ENCODE measurements at places on chromosomes 3 and 15.

GRCh38 chr3:98697225-98697624, 65.9 kb upstream of the ST3GAL6 start:
- DNase-seq = no peak

DNA sequence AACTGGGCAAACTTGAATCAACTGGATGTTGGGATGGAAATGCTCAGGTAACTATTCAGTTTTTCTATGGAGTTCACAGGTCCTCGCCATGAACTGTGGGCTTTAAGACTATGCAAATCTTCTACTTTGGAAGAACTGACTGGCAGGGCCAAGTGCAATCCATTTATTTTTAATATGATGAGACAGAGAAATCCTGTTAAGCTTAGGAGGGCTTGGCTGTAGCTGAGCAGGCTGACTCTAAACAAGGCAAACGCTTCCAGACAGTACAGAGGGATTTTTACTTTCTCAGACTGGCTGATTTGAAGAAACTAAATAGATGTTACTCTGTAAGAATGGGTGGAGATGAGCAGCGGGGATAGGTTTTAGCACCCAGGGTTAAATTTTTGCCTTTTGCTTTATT, 194.2 kb upstream of the ICE2 start:
- no peak for DNase-seq

GRCh38 chr3:152121270-152121636, 147.5 kb upstream of the MBNL1 start:
- DNase-seq = no peak

DNA sequence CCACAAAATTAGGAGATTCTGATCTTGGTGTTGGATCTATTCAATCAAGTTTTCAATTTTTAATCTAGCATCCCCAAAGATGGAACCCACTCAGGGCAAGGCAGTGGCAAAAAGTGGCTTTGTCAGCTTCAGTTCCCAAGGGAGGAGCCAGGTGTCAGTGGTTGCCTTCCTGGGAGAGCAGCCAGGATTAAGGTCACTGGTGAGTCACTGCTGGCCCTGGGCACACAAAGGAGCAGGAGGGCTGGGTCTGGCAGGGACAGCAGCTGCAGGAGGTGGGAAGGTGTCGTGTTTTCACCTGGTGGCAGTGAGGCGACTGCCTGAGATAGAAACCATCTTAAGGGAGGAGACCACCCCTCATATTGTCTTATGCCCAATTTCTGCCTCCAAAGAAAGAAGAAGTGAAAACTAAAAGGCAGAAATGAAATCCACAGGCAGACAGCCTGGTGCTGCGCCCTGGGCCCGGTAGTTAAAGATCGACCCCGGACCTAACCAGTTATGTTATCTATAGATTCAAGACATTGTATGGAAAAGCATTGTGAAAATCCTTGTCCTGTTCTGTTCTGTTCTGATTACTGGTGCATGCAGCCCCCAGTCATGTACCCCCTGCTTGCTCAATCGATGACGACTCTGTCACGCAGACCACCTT, 5.9 kb upstream of the KLHL25 start:
- no peak for DNase-seq

DNA sequence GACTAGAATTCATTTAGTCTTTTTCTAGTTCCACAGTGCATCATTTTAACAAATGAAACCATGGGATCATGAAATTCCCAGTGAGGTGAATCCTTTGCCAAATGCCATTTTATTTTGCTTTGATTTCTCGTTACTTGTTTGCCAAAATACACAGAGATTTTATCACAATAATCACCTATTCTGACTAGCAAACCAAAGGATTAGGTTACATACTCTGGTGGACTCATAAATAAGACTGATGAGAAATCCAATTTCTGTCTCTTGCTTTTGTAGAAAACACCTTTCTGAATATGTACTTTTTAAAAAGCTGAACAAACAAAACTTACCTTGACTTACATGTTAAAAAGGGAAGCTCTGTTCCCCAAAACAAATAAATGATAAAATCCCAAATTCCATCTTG, 12.2 kb downstream of the ERC2 start:
- no peak for DNase-seq

DNA sequence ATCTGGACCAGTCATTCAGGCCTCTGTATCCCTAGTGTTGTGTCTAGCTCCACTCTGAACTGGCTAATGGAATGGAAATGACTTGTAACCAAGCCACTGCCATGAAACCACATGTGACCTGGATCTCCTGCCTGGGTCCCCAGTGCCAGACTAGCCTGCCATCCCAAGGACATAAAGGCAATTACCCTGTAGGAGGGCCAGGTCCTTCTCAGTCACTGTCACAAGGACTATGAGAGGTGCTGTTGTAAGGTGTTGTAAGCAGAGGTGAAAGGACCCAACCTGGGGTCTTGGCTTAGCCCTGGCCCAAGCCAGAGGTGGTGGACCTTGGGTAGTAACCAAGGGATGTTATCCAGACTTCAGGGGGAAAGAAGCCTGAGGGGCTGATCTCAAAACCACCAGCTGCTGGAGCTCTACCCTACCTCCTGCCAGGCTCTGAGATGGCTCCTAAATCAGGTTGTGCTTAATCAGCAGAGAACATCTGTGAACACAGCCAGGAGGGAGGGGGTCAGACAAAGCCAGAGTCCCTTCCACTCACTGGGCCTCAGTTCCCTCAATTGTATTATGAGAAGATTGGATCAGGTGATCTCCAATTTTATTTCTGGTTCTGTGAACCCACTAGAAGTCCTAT, 15.7 kb upstream of the KLHL24 start:
- no peak for DNase-seq

DNA sequence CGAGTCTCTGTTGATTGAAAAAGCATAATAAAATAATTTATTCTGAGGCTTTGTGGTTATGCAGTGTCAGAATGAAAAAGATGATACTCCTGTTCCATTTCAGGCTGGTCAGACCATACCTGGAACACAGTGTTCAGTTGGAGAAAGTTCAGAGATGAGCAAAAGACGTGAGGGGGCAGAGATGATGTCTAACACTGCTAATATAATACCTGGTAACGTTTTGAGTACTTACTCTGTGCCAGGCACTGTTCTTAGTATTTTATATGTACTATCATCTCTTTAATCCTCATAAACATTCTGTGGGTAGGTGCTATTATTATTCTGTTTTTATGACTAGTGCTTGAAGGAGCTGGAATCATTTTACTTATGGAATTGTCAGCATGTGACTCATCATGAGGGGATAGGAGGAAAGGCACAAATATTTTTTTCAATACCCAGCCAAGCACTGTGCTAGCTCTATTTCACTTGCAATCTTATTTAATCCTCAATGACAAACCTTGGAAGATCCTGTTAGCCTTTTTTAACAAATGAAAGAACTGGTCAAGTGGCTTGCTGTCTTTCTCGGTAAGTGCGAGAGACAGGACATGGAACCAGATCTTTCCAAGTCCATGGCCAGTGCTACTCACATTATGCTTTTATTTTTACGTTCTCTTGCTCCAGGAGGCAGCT, 31.8 kb downstream of the IQGAP1 start:
- DNase-seq = peak; percentile 72

- DNase-seq = no peak
These were observed 14.0 kb upstream of the TCAIM start for GRCh38 chr3:44324584-44324983.

DNA sequence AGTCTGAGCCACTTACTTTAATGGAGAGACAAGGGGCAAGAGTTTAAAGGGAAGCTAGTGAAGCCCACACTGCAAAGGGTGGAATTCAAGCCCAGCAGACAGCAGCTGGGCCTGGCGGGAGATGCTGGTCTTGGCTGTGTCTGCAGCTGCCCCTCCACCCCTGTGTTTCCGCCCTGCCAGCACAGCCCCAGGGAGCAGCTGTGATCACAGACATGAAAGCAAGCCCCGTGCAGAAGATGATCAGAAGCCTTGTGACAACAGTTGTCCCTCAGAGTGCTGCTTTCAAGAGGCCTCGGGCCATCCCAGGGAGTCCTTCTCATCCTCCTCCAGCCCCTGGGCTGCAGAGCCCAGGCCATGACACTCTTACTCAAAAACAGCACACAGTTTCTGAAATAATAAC, 24.1 kb upstream of the SLC6A1 start:
- DNase-seq = no peak

DNA sequence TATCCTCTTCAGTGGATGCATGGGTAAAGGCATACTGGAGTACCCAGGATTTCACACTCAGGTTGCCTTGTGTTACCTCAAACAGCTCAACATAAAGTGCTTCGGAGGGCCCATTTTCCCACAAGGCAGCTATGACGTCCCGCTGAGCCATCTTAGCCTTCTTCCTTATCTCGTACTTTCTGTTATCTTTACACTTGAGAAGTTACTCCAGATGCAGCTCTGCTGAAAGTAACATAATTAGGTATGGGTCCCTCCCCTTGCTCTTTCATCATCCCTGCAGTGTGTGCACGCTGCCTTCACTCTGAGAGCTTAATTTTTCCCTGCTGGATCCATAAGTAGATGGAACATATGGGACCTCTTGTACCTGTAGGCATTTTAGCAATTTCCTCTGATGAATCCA, 410.3 kb downstream of the AGBL1 start:
- no peak for DNase-seq

GRCh38 chr3:197555281-197556261, at the start of gene BDH1:
Gene BDH1, minus strand, starts transcription at chr3:197555968. Its CDS starts 9,525 bp downstream, at chr3:197546443.
- DNase-seq = no peak

DNA sequence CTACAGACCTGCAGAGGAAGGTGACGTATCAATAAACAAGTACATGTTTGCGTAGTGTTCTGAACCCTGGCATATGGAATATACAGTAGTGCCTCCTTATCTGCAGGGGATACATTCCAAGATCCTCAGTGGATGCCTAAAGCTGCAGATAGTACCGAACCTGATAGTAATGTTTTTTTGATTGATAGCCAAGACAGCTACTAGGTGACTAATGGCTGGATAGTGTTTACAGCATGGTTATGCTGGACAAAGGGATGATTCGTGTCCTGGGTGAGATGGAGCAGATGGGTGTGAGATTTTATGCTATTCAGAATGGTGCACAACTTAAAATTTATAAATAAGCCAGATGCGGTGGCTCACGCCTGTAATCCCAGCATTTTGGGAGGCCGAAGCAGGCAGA, 55.8 kb upstream of the IGF2BP2 start:
- no peak for DNase-seq

DNA sequence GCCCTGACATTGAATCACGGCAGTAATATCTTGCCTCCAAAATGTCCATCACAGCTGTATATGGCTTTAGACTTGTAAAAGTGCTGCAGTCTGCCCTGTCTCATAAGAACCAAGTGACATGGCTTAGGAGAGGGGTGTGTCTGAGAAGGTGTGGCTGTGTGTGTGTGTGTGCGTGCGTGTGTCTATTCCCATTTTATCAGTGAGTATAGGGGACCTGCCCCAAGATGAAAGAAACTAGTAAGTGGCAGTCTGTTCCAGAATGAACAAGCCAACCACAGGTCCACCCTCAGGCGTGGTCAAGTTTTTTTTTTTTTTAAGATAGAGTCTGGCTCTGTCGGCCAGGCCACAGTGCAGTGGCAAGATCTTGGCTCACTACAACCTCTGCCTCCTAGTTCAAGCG, 5.6 kb upstream of the RHOV start:
- DNase-seq = no peak

DNA sequence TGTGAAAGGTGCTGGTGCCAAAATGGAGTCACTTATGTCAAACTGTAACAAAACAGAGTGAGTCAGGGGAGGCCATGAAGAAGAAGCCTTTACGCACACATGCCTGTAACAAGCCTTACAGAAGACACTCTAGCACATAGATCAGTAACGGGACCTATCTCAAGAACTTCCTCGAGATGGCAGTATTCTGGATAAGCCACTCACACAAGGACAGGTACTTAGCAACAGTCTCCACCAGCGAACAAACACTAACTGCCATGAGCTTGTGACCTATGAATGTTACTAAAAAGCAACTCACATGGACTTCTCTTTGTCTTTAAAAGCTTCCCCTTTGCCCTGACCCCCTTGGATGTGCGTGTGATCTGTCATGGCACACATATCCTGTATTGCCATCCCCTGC, 235.1 kb downstream of the CD47 start:
- DNase-seq = no peak

DNA sequence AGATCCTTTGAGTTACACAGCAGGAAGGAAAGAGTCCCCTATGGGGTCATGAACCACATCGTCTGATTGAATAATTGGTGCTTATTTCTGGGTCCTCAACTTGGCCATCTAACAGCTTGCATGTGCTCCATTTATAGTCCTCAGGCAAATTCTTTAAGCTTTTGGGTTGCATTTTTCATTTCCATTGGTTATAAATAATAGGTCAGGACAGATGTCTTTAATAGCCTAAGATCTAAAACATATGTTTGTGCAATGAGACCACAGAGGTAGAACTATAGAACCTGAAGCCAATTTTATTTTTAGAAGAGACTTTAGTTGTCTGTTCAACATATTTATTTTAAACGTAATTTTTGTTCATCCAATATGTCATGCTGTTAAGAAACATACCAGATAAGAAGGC, 43.2 kb downstream of the CD200R1L start:
- DNase-seq = no peak

- no peak for DNase-seq
These were observed 126.0 kb downstream of the ST8SIA2 start for GRCh38 chr15:92519709-92520108.

DNA sequence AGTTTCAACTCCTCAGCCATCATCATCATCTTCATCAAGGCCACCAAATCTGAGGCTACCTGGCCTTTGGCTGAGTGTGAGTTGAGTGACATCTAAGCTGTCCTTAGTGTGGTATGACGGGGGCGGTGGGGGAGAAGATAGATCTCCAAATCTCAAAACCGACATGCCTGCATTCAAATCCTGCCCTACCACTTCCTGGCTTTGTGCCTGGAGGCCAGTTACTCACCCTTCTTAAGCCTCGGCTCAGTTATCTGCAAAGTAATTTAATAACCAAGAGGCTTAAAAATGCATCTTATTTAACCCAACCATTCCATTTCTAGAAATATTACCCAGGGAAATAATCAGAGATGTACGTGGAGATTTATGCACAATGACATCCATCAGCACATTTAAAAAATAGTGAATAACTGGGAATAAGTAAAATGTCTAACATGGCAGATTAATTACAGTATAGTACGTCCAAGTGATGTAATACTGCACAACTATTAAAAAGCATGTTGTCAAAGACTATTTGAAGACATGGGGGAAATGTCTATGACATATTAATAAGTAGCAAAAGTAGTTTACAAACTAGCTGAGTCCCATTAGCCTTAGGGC, 167.4 kb downstream of the NTRK3 start:
- DNase-seq = no peak

DNA sequence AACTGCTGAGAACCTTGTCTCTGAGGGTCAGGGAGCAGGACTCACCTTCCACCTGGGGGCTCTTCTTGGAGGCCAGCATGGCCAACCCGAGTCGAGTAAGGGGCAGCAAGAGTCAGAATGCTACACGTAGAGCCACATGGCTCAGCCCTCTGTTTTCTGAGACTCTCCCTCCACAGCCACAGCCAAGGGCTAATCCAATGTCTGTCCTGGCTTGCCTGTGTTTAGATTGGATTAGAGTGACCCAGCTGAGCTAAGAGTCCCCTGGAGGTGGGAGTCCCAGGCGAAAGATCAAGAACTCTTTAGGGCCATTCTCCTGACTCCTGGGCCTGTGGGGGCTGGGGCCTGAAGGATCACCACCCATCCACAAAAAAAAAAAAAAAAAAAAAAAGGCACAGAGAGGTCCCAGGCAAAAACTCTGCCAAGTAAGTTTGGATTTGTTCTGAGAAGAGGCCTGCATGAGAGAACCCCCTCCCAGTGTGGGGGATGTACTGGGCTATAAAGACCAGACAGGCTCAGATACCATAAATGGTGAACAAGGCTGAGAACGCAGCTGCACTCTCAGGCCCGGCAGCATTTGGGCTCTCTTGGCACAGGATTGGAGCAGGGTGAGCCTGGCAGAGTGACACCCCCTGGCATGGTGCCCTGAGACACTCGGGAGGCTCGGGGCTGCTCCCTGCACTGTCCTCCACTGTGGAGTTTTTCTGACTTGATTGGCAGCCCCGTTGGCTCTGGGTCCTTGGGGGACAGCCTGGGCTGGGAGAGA, 88.0 kb upstream of the OSBPL11 start:
- DNase-seq = no peak

All from kidney capillary endothelial cell (primary cell).